ENCODE measurements at places on chromosomes 11 and 22. TPM values are rescaled to one million over a fixed set of nuclear protein-coding genes. Genes with fewer than 3 reads are reported as not detected.

The CCDC179 gene
- not detected for total RNA-seq

DNA sequence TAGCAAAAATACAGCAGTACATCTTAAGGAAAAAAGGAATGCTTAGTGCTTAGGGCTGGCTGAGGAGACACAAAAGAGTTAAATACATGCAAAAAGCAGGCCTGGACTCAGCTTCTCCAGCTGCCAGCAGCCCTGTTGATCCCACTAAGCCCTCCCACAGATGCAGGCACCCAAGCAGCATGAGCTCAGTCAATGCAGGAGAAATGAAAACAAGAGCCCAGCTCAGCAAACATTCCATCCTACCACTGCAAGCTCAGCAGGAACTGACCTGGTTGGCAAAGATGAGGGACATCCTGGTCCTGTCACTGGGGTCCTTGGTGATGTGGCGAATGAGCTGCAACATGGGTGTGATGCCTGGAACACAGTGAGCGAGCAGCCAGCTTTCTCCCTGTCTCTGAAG lies 5.8 kb downstream of the CYB5R2 start:
- no peak for DNase-seq

GRCh38 chr11:36724742-36725385 lies 126.8 kb upstream of the RAG2 start:
- DNase-seq = no peak

GRCh38 chr11:2426826-2427521 lies 17.3 kb downstream of the TRPM5 start:
- no peak for DNase-seq

DNA sequence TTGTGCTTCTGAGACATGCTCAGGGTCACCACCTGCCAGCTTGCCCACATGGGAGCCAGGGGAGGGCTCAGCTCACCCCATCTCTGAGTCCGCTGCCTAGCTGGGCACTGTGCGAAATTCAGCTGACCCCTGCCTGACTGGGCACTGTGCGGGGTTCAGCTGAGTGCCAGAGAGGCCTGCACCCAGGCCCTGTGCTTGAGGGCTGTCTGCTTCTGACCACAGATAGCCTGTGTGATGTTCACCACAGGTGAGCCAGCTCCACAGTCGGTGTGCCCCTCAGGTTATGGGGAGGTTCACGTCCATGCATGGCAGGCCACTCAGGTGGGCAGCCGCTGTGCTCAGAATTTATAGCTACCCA lies 84.5 kb upstream of the SUSD2 start:
- no peak for DNase-seq

- DNase-seq = no peak
These were observed 22.2 kb downstream of the OTUB1 start for GRCh38 chr11:64008283-64008913.

- no peak for DNase-seq
These were observed 384.1 kb downstream of the CTTN start for GRCh38 chr11:70782401-70782913.

GRCh38 chr11:57069942-57070341 lies 81.2 kb downstream of the OR5AK2 start:
- no peak for DNase-seq
